A549 treated with GW870086 at 1 μM for 4 hours (cell line): ENCODE measurements at places on chromosomes 6 and 20. TPM values are rescaled to one million over a fixed set of nuclear protein-coding genes. Genes with fewer than 3 reads are reported as not detected.

WFDC5 gene
- not detected in 5 replicates for total RNA-seq

SLC17A1 gene
- total RNA-seq: 0.12 TPM in 1 of 5 replicates, not detected in the others

FAM184A gene
- total RNA-seq: not detected in 5 replicates

TCF19 gene
- 11.9 to 14.7 TPM (median 12.7 TPM) in 5 replicates for total RNA-seq

THEMIS gene
- total RNA-seq: not detected in 5 replicates

ILRUN gene
- 33.1 to 35.7 TPM (median 34.6 TPM) in 5 replicates for total RNA-seq
